ENCODE measurements at places on chromosomes 11 and 22.
A peak's percentile ranks its signal among the peaks of the same experiment; 100 is the strongest.

GRCh38 chr11:128497061-128497775 lies 90.1 kb downstream of the ETS1 start:
- H3K4me1 ChIP-seq, result peaks cover 21% of the 10 kb centered on the region
- DNase-seq, result peak; percentile 83
- peak overlapping the region; percentile 67 for H3K27ac ChIP-seq
- no peaks in the 10 kb centered on the region for H3K27me3 ChIP-seq

DNA sequence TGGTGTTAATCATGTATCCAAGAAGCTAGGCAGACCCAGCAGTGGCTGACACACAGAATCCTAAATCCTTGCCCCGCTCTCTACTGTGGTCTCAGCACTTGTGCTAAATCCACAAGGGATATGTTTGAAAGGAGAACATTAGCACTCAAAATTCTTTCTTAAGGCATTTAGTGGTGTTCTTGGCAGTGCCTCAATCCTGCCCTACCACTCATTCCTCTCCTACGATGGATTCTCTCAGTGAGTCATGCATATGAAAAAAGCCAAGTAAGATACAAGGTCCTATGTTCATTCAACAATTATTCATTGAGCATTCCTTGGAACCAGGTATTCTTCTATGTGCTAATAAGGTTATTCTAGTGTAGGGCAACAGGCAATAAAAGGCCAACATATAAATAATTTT lies 31.2 kb downstream of the RRP8 start:
- no peaks in the 10 kb centered on the region for H3K36me3 ChIP-seq
- DNase-seq, result no peak
- no peaks in the 10 kb centered on the region for H3K4me1 ChIP-seq
- no peaks in the 10 kb centered on the region for H3K27me3 ChIP-seq
- H3K4me3 ChIP-seq, result no peak overlapping the region

GRCh38 chr11:14905104-14906033 lies 13.3 kb upstream of the CYP2R1 start:
- no peak overlapping the region for H3K27ac ChIP-seq
- DNase-seq, result no peak
- no peak overlapping the region for H3K4me3 ChIP-seq
- H3K36me3 ChIP-seq, result no peaks in the 10 kb centered on the region

- H3K27ac ChIP-seq, result no peak overlapping the region
- H3K4me1 ChIP-seq, result no peaks in the 10 kb centered on the region
- H3K36me3 ChIP-seq, result no peaks in the 10 kb centered on the region
- no peak overlapping the region for H3K4me3 ChIP-seq
- peaks cover 63% of the 10 kb centered on the region for H3K27me3 ChIP-seq
- no peak for DNase-seq
These were observed 127.8 kb downstream of the MYO18B start for GRCh38 chr22:25869771-25870170.
